ENCODE measurements at places on chromosomes 16 and 17.

DNA sequence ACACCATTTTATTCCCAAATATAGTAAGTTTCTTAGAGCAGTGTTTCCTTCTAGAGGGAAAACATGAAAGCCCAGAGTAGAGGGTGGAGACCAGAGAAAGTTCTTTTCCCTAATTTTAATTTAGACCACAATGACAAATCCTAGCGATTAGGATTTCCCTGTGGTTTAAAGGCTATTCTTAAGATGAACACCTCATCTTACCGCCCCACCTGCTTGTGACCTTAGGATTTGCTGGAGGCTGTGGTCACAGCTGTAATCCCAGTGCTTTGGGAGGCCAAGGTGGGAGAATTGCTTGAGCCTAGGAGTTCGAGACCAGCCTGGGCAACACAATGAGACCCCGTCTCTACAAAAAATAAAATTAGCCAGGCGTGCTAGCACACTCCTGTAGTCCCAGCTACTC lies 51.1 kb downstream of the GPRC5B start:
- no peak for DNase-seq

DNA sequence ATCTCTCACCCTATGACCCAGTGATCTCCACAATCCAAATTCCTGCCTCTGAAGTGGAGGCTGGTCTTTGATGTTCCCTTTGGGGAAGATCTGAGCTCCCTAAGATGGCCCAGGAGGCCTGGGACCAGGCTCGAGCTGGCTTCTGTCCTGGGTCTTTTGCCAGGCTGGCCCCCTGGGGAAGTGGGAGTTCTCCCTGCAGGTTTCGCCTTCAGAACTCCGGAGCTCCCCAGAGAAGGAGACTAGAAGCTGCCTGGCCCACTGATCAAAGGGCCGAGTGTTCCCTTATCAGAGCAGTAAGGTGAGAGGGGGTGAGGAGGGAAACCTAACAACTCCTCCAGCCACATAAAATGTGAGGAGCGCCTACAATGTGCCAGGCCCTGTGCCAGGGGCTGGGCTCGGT lies 147.1 kb downstream of the IRF8 start:
- no peak for DNase-seq

DNA sequence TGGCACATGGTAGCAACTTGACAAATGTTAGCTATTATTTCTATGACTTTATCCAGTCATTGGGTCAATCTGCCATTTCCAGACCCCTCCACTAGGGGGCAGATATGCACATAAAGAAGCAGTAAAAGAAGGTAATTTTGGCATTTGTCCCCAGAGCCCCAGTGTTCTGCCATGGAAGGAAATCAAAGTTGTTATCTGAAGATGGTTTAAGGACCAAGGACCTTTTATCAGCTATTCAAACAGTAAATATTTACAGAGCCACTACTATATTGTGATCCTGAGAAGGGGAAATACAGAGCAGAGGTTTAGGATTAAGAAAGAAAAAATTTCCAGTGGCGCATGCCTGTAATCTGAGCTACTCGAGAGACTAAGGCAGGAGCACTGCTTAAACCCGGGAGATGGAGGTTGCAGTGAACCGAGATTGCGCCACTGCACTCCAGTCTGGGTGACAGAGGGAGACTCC lies 20.0 kb downstream of the TRAF4 start:
- peak; percentile 66 for DNase-seq

DNA sequence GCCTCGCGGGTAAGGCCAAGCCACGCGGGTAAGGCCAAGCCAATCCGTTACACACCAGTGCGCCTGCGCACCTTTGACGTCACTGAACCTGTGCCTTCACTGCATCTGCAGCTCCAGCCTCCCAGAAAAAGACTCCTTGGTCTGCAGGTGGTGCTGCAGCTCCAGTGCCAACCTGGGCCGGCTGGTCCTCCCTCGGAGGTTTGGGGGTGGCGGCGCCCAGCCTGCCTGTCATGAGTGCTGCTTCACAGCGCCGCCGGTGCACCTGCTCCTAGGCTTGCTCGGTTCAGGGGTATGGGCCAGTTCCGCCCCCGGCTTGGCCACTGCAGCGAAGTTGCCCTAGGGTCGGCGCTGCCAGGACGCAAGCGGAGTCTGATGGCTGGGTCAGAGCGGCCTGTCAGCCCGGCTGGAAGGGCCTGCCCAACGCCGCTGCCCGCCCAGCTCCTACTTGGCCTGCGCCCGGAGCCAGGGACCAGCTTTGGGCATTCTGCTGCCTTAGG lies 146.6 kb downstream of the USP22 start:
- DNase-seq: peak; percentile 16

DNA sequence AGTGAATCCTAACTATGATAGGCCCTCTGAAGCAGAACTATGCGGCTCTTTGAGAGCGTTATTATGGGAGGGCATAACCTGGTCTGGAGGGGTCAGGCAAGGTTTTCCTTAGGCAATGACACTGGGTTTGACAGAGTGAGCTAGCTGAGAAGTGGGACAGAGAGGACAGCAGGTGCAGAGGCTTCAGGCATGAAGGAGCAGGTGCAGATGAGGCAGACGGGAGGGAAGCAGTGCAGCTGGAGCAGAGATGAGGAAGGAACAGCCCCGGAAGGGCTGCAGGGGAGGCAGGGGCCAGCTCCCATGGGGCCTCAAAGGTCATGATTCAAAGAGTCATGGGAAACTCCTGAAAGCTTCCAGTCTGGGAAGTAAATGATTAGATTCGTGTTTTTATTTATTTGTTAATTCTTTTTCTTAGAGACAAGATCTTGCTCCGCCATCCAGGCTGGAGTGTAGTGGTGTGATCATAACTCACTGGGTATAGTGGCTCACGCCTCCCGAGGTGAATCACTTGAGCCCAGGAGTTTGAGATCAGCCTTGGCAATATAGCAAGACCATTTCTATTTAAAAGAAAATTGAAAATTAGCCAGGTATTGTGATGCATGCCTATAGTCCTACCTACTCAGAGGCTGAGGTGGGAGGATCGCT lies 5.4 kb downstream of the MARCHF10 start:
- no peak for DNase-seq

DNA sequence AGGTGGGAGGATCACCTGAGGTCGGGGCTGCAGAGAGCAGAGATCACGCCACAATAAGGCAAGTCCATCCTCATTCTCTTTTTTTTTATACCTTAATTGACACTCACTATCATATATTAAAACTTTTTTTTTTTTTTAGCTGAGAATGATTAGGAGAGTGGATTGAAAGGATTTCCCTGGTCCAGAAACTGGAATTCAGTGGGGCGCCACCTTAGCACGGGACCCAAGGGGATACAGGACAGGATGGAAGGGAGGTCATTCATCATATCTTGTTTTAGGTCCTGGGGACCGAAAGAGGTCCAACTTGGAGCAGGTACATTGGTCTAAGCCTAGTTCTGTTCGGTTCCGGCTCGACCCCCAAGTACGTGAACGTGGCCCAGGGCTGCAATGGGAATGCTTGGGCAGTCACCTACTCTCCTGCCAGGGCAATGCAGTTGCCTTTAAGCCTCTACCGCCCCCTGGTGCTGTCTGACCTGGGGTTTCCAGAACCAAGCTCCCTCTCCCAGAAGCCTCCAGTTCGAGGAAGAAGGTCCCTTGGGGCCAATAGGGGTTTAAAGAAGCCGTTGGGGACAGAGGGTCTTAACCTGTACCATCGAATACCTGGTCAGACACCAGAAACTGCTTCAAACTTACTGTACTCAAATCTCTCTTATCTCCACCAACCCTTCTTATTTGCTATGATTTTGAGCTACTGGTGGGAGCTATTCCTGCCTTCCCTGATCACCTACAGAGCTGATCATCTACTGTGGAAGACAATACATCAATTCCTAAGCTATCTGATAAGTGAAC lies 19.9 kb upstream of the GPATCH8 start:
- peak; percentile 50 for DNase-seq

GRCh38 chr17:19409509-19409908 lies 1.5 kb upstream of the RNF112 start:
- DNase-seq: no peak

- DNase-seq: no peak
These were observed 13.3 kb upstream of the ABR start for GRCh38 chr17:1192911-1193699.

DNA sequence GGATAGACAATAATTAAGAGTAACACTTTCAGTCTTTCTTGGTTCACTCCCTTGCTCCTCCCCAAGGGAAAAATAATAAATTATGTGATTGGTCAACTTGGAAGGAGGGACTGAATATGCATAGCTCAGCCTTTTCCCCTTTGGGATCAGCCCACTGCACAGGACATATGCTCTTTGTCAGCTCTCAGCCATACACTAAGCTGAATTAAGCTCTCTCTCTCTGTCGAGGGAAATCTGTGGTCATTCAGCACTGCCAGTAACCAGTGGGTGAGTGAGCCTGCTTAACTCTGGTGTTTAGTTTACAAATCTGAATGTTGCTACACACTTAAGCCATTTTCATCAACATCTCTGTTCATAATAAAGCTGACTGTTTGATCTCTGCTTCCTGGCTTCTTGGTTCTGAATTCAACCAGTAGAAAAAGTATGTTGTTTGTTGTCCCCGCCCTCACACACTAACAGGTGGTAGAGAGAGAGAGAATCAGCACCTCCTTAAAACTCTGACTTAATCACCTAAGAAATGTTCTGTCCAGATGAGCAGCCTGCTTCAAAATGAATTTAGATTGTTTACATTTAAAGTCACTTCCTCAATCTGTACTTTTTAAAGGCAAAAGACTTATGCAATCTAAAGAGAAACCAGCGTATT lies 102.3 kb upstream of the C17orf78 start:
- DNase-seq: no peak

DNA sequence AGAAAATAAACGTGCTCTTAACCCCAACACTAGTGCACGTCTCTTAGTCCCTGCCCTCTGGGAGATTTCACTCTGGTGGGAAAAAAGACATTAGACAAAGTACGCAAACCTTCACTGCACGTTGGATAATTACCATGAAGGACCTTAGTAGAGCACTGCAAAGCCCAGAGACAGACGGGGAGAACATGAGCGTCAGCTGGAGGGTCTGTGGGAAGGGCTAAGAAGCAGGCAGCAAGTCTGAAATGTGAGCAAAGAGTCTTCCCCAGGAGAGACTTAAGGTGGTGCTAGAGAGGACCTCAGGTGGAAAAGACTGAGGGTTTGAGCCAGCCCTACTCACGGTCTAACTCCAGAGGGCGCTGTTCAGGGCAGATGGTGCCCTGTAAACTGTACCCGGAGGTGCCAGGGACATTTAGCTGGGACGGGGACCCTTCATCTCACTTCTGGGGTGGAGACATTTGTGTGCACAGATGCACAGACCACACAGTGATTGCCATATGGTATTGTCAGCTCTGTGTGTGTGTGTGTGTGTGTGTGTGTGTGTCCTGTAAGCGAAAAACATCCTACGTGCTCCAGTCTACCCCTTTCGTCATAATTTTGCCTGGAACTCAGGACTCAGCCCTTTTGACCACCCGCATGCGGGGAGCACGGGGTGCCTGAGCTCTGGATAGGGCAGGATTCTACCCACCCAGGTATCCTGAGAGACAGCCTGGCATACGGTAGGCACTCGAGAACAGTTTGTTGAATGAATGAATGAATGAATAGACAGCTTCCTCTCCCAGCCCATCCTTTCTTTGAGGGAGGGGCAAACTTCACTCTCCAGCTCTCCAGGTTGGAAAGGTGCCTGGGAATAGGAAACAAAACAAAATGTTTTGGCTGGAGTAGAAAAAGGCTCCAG lies 10.1 kb upstream of the STAC2 start:
- no peak for DNase-seq

DNA sequence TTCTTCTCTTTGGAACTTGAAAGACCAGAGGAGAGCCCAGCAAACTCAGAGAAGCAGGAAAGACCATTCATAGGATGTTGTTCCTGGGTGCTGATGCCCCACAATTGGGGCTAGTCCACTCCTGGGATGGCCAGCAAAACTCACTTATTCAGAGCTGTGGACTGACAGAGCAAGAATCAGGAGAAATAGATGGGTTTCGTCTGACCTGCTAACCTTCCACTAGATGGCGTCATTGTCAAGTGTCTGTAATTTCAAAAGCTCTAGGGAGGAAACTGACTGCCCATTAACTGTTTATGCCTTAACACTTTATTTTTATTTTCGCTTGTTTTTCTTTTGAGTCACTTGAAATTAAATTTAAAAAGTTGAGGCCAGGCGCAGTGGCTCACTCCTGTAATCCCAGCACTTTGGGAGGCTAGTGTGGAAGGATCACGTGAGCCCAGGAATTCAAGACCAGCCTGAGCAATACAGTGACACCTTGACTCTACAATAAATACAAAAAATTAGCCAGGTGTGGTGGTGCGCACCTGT lies 28.7 kb upstream of the MILR1 start:
- DNase-seq: no peak

DNA sequence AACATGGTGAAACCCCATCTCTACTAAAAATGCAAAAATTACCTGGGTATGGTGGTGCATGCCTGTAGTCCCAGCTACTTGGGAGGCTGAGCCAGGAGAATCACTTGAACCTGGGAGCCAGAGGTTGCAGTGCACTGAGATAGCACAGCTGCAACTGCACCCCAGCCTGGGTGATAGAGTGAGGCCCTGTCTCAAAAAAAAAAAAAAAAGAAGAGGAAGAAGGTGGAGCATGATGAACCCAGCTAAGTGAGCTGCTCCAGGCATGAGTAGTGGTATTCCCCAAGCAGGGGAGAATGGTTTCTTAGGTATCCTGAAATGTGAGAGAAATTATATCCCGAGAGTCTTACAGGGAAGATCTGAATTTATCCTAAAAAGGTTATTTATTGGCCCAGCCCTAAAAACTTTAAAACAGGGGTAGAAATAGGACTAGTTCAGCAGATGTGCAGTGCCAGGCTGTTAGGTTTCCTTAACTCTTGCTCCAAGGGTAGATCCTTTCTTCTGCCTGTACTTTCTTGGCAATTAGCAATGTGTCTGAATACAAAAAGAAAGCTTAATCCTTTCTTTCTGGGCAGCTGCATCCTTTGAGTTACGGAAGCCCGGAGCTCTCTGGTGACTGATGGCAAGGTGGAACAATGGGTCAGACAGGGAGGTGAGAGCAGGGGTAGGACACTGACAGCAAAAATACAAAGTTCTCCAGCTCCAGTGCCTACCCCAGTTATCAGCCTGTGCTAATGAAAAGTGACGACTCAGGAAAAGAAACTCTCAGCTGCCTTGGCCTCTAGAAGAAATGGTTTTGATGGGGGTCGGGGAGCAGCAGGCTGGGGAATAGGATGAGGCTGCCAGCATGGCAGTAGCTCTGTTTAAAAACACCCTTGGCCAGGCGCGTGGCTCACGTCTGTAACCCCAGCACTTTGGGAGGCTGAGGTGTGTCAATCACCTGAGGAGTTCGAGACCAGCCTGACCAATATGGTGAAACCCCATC lies 36.5 kb upstream of the TOB1 start:
- DNase-seq: no peak

- no peak for DNase-seq
These were observed 18.4 kb upstream of the SLFN5 start for GRCh38 chr17:35224436-35224835.

DNA sequence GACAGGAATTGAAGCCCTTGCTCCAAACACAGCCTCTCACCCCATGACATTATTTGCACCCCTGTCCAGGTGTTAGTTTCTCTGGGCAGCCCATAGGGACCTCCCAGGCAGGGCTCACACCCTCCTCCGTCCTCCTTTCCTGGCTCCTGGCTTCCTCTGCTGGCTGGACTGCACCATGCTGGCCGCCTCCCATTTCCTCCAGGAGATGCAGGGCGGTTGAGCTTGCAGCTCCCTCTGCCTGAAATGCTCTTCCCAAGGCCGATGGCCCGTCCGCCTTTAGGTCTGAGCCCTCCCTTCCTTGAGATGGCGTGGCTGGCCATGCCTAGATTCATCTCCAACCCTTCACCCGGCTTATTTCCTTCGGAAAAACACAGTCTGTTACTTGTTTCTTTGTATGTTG lies 334.8 kb downstream of the SNX29 start:
- no peak for DNase-seq
